ENCODE measurements at places on chromosomes 5 and 9.

GRCh38 chr9:132590318-132591182, 8.1 kb downstream of the BARHL1 start:
- DNase-seq: no peak

DNA sequence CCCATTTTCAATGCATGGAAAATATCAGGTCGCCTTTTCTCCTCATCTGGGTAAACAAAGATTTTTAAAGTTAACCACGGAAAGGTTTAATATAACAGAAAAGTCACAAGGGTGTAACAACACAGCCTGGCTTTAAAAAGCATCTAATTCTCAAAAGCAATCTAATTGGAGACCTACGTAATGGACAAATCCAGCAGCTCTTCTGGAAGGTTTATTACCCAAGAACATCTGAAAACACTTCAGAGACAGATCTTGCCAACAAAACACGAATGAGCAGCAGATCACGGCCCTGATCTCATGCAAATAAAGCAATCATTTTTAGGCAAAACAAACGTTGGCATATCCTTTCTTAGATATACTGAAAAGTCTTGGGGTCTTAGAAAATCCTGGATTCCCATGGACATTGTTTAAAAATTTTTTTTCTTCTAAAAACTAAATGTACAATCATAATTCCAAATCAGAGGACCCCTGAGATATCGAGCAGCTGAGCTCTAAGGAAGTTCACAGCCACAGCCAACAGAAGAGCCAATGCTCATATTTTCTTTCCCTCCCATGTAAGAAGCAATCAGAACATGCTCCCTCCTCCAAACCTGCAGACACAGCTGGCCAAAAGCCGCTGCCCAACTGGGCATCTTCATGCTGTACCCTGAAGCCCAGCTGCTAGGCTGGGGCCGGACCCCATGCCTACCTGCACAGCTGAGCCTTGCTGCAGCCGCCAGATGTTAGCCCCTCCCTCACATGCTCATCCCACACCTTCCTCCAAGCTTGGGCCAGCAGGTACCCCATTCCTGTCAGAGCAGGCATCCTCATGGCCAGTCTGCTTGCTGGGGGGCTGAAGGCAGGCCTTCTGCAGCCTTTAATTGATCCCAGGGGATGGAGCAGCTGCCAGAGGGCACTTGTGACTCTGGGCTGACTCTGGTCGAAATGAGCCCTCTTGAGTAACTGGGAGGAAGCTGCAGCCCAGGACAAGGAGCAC, 11.2 kb downstream of the ANKS6 start:
- no peak for DNase-seq

GRCh38 chr5:38835887-38836286, 9.9 kb upstream of the OSMR start:
- DNase-seq: no peak

- DNase-seq: no peak
Observed at GRCh38 chr5:125463466-125464092, 717.1 kb upstream of the ZNF608 start.

DNA sequence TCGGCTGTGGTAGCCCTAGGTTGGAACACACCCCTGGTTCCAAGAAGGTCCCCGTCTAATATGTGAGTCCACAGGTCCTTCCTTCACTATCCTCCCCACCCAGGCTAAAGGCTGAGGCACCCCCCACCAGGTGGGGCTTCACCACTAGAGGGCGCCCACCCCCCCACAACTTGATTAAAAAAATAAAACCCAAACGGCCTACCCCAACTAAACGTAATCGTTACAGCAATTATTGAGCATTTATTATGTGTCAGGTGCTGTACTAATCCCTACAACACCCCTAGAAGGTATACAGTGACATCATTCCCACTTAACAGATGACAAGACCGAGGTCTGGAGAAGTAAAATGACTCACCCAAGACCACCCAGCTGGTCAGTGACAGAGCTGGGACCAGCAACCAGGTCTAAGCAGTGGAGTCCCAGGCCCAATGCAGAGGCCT, 65.0 kb downstream of the FGF18 start:
- DNase-seq: no peak

DNA sequence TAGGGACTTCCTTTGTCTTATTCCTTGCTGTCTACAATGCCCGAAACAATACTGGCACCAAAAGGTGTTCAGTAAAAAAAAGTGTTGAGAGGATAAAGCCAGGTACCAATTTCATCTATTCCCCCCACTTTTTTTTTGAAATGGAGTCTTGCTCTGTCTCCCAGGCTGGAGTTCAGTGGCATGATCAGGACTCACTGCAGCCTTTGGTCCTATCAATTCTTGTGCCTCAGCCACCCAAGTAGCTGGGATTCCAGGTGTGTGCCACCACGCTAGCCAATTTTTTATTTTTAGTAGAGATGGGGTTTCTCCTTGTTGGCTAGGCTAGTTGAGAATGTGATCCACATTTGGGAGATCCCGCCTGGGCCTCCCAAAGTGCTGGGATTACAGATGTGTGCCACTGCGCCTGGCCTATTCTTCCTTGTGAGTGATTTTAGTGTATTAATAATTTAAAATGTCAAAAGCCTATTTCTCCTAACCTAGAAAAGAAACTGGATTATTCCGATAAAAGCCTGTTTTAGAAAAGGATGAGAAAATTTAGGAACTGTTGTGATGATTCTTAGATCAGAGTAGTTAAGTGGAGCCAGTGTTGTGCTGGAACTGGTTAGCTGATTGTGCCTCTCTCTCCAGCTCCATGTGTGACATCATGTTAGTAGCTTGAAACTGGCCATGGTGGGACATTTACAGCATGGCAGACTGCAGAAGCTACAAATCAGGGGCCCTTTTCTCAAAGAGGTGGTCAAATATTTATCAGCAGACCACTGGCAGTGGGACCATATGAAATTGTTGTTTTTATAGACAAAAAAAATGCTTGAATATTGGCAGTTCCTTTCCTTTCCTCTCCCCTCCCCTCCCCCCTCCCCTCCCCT, 14.3 kb downstream of the CDC42SE2 start:
- DNase-seq: no peak

- DNase-seq: peak; percentile 91
Observed at GRCh38 chr5:107381189-107381856, 289.4 kb downstream of the EFNA5 start.

- no peak for DNase-seq
Observed at GRCh38 chr9:33065157-33066076, 11.1 kb downstream of the SMU1 start.

- no peak for DNase-seq
Observed at GRCh38 chr9:133257465-133257956, 17.5 kb downstream of the ABO start.

- DNase-seq: no peak
Observed at GRCh38 chr5:173012882-173013281, 29.3 kb downstream of the ATP6V0E1 start.
